CD4-positive, alpha-beta memory T cell (primary cell): ENCODE measurements at places on chromosomes 11 and 22. TPM values are rescaled to one million over a fixed set of nuclear protein-coding genes. Genes with fewer than 3 reads are reported as not detected.

- no peak for DNase-seq
These were observed 48.1 kb upstream of the CWF19L2 start for GRCh38 chr11:107505647-107506225.

DNA sequence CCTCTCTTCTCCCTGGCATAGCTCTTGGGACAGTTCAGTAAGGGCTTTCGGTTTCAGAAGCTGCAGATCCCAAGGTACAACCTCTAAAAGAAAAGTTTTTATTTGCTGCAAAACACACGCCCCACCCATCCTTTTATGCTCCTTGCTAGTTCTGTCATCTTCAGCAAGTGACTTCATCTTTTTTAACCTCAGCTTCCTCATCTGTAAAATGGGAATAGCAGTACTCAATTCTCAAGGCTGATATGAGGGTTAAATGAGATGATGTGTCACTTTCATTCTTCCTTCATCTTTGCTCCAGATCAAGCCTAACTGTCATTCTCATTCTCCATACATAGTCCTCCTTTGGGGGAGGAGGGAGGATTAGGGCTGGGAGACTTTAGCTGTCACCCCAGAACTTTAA lies 90.0 kb upstream of the ALX4 start:
- no peak for DNase-seq

KMT2A gene
- 202 TPM for total RNA-seq

GRCh38 chr22:49953680-49954344 lies 6.8 kb upstream of the PIM3 start:
- no peak for DNase-seq

- DNase-seq: no peak
These were observed 39.8 kb downstream of the MUC6 start for GRCh38 chr11:996681-997080.

DNA sequence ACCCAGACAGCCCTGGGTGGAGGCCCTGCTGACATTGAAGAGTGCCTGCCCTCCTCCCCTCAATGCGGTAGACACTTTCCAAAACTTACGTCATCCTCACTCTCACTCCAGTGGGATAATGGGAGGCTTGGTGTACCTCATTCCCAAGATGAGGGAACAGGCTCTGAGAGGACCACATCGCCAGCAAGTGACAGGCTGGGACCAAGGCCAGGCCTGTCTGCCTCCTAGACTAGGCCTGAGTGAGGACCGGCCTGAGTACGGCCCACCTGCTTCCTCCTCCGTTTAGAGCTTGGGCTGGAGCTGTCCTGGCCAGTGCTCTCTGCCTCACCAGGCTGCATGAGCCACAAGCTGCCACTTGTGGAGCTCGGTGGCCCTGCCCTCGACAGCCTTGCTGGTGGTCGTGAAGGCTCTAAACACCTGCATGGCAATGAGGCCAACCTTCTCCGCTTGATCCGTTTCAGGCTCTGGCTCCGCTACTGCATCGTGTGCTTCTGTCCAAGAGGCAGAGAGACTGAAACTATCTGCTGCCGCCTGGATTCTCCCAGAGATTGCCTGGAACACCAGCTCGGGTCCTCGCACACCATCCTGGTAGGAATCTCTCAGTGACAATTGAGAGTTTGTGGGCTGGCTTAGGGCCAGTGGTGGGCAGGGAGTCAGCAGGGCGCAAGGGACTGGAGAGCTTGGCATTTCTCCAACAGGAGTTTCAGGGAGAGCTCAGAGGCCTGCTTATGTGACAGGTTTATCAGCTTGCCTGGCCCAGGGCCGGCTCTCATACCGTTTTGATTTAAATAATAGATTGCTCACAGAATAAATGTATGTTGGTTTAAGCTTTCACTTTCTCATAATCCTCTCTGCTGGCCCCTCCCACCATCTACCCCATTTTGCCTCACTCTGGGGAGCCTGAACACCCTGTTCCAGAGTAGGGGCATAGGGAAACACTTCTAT lies 9.4 kb downstream of the LRRC75B start:
- no peak for DNase-seq

- no peak for DNase-seq
These were observed 97.5 kb upstream of the ALX4 start for GRCh38 chr11:44407211-44407996.

DNA sequence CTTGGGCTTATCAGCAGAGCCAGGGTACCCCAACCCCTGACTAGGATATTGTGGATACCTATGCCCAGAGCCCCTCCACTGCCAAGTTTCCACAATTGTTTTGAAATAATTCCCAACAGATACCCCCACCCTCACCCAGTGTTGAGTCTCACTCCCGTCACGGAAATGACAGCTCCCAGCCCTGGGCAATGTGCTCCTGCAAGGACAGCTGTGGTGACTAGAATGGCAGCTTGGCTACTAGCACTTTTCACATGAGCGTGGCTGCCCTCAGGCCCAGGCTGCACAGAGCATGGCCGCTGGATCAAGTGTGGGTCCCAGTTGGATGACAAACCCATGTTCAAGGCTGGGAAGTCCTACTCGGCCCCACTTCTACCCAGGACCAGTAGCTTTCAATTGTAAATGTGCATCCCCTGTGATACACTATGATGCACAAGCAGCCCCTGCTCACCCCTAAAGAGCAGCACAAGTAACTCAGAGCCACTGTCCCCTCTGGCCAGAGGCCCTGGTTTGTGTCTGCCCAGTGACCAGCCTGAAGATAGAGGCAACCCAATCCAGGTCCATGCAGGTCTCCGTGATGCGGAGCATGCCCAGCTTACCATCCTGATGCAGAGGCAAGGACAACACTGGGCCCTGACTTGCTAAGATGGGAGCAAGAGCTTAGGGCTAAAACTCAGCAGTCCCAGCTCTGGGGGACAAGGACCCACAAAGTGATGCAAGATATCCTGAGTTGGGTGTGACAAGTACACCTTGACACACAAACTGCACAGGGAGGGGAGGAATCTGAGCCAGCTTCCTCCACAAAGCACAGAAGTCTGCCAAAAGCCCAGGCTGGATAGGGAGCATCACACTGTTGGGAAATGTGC lies 13.2 kb downstream of the KCNQ1OT1 start:
- DNase-seq: no peak

CELSR1 gene
- total RNA-seq: 1.1 TPM

CDC42BPG gene
- total RNA-seq: 9.0 TPM

DNA sequence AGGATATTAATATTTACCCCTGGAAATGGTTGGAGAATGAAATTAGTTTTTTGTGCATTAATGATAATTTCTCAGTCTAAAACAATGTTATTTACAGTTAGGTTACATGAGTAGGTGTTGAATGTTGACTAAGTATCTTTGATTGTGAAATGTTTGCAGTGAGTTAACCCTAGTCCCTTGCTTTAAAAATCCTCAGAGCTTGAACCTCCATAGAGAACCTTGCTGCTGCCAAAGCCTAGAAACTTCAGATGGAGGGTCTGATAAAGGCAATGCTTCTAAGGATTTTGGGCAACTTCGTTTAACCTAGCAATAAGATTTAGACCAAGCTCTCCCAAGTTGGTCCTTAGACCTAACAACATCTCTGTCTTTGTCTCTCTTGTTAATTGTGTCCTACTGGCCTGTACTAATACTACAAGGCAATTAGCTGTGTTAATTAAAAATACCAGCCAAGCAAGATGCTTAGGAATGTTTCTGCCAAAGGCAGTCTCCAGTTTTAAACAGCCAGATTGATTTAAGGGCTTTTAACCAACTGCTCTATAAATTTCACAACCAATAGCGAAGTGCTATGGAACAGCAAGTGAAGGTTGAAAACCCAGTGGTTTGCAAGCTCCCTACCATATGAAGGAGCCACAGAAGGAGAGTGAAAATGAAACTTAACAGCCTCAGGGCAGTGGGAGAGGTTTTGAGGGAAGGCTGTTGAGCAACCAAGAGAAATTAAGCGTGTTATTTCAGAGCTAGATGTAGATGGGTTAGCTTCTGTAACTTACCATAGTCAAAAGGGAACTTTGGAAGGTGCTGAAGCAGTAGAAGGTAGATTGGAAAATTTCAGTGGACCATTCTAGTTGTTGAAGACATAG lies 295.9 kb upstream of the ANO5 start:
- DNase-seq: no peak

GRCh38 chr22:28442711-28443525 lies 236.7 kb downstream of the TTC28 start:
- DNase-seq: no peak

DNA sequence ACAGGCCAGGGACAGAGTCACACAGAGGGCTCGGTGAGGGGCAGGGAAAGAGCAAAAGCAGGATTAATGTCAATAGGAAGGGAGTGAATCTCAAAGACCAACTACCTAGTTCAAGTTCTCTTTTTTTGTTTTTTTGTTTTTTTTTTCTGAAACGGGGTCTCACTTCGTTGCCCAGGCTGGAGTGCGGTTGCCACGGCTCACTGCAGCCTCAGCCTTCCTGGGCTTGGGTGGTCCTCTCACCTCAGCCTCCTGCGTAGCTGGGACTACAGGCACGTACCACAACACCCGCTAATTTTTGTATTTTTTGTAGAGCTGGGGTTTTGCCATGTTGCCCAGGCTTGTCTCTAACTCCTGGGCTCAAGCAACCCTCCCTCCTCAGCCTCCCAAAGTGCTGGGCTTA lies 9.7 kb upstream of the BCL9L start:
- DNase-seq: no peak

C11orf65 gene
- 0.30 TPM for total RNA-seq

TCF20 gene
- 93.4 TPM for total RNA-seq

DNA sequence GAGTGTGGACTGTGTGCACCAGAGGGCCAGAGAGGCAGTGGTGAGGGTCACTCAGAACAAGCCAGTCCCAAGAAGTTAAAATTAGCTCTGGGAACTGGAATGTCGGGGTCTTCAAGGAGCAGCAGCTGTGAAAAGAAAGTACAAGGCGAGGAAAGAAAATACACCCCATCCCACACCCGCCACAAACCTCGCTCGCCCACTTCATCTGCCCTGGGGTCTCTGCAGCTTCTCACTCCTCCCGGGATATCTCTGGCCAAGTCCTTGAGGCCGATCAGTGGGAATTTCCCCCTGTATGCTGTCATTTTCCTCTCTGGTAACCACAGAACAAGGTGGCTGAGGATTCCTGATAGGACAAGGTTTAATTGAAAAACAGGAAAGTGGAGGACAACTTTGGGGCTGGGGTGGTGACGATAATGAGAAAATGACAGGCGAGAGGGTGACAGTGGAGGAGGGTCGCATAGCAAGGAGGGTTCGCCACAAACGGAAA lies 36.3 kb upstream of the TIMP3 start:
- DNase-seq: no peak

SMIM35 gene
- 0.44 TPM for total RNA-seq

GPHA2 gene
- not detected for total RNA-seq

- DNase-seq: no peak
These were observed 15.7 kb upstream of the PAX6 start for GRCh38 chr11:31826536-31827438.

DNA sequence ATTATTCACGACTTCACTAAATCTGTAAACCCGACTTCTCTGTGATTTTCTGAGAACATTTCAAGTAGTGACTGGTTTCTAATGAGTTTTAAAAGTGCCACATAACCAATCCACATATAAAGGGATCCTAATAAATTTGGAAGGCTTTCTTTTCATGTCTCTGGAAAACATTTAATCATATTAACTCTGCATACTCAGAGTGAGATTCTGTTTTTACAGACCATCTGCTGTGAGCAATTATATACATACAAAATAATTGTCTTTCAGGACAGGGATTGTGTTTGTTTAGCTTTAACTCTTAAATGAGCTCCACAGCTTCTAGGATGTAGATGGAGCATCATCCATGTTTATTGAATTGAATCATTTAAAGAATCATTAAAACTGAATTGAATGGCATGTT lies 65.1 kb downstream of the PRMT3 start:
- DNase-seq: no peak

DNA sequence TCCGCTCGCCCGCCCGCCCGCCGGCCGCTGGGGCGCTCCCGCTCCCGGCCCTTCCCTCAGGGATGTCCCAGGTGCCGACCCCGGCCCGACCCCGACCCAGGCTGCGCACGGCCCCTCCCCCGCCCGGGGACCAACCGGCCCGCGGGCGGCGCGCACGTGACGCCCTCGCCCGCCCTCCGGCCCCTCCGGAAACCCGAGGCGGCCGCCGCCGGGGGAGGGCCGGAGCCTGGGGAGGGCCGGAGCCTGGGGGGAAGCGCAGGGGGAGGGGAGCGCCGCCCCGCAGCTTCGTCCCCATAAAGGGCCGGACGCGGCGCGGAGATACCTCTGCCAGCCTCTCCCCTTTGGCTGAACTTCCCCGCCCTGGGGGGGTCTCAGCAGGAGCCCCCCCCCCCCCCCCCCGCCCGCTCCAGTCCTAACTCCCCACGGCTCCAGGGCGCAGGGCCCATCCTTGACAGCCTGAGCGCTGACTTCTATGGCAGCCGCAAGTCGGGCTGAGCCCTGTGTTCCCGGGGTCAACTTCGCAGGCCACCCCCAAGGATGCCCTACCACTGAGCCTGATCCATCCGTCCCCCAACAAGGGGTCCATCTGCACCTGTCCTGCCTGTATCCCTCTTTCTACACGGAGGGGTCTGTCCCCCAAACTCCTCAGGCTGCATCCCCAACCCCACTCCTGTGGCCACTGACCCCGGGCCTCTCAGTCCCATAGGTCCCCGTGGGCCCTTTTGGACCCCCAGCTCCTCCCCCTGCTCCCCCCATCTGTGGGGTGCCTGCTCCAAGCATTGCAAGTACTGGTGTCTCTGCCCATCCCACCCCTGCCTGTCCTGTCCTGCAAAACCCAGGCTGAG lies at the start of gene MAPK12:
Gene MAPK12, minus strand, starts transcription at position 69 of the 845 bp plus-strand sequence. CDS start 174 bp downstream, outside the sequence.
- DNase-seq: no peak

SOX6 gene
- not detected for total RNA-seq

- DNase-seq: peak; percentile 18
These were observed 34.3 kb upstream of the CFAP300 start for GRCh38 chr11:102012946-102013345.

- DNase-seq: no peak
These were observed 22.4 kb upstream of the C11orf96 start for GRCh38 chr11:43919852-43920597.

GGTLC3 gene
- total RNA-seq: not detected
